Right lung (tissue), 10 donors: ENCODE measurements at places on chromosomes 4 and X. TPM values are rescaled to one million over a fixed set of nuclear protein-coding genes. Genes with fewer than 3 reads are reported as not detected.

TLR3 gene
- 13.3 TPM for polyA plus RNA-seq

AMMECR1 gene
- 13.3 TPM for polyA plus RNA-seq

CT83 gene
- polyA plus RNA-seq, result not detected

GRCh38 chr4:24560868-24561368 lies 23.4 kb downstream of the DHX15 start:
- DNase-seq, result no peak
